NCI-H1092 treated with DMSO at 0.1 percent for 48 hours (cell line): ENCODE measurements at places on chromosomes 13 and 19.

GRCh38 chr13:86729206-86729605, 930.0 kb upstream of the SLITRK6 start:
- DNase-seq, result no peak

DNA sequence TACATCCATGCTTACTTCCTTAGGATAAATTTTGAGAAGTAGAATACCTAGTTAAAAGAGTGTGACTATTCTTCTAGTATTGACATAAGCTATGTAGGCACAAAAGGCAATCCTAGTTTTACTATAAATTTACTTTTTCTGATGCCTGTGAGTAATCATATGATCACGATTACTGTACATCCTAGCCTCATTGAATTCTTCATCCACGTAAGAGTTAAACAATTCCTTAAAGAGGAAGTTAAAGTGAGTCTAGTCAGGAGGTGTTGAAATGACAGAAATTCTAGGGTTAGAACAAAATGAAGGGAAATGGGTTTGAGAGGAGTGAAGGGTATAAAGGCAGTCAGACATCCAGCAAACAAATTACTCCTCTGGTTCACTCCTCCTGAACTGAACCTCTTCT, at the start of gene ACOD1:
ACOD1 (plus strand) TSS at position 363 of the 400 bp plus-strand sequence. CDS start 48 bp downstream, outside the sequence.
- no peak for DNase-seq

GRCh38 chr19:40147693-40148347, 43.4 kb upstream of the MAP3K10 start:
- DNase-seq, result no peak

DNA sequence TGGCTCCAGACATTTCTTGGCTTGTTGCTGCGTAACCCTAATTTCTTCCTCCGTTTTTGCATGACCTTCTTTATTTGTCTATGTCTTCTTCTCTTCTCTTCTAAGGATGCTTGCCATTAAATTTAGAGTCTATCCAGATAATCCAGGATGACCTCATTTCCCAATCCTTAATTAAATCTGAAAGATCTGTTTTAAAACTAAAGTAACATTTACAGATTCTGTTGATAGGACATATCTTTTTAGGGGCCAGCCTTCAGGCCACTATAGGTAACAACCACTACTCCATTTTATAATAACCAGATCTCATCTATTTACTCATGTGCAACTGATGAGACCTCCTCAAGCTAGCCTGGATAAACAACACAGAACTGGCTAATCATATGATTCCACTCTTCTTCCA, 490.5 kb upstream of the SLC10A2 start:
- DNase-seq, result no peak

DNA sequence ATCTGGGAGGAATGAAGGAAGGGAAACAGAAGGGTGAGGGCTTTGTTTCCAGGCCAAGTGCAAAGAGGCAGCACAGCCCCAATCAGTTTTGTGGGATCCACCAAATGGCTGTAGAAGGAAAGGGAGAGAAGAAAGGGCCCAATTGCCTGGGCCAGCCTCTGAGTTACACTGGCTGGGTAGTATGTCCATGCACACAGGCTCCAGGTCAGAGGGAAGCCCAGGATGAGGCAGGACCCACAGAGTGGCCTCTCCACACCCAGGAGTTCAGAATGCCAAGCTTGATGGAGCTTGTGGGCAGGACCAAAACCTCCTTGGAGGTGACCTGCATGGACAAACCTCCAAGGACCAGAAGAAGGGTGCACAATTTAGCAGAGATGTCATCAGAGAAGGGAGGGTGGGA, 178.2 kb upstream of the TSHZ3 start:
- no peak for DNase-seq

- peak; percentile 16 for DNase-seq
These were observed 2.9 kb downstream of the UBL3 start for GRCh38 chr13:29847501-29847983.

GRCh38 chr13:113383089-113383488, 19.2 kb upstream of the GRTP1 start:
- DNase-seq, result no peak

- no peak for DNase-seq
These were observed 442 bp upstream of the RFC3 start for GRCh38 chr13:33817513-33817900.
